ENCODE measurements at places on chromosomes 6 and 20.

DNA sequence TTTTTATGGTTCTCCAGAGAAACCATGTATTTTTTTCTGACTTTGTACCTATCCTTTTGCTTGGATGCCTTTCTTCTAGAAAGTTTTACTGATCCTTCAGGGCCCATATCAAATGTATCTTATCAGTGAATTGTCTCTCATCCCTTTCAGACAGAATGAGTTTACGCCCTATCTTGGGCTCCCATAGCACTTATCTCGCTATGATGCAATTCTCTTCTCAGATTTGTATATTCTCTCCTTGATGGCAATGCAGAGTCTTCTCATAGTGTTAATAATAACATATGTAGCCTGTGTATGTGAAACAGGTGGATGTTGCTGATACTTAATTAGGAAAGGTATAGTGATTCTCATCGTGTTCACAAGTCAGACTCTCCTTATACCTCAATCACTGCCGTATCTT lies 336.2 kb downstream of the UTRN start:
- no peak for DNase-seq

- DNase-seq = no peak
Measured at GRCh38 chr6:105345506-105345905, 57.4 kb downstream of the PREP start.

- no peak for DNase-seq
Measured at GRCh38 chr6:23647045-23647444, 479.0 kb upstream of the NRSN1 start.

DNA sequence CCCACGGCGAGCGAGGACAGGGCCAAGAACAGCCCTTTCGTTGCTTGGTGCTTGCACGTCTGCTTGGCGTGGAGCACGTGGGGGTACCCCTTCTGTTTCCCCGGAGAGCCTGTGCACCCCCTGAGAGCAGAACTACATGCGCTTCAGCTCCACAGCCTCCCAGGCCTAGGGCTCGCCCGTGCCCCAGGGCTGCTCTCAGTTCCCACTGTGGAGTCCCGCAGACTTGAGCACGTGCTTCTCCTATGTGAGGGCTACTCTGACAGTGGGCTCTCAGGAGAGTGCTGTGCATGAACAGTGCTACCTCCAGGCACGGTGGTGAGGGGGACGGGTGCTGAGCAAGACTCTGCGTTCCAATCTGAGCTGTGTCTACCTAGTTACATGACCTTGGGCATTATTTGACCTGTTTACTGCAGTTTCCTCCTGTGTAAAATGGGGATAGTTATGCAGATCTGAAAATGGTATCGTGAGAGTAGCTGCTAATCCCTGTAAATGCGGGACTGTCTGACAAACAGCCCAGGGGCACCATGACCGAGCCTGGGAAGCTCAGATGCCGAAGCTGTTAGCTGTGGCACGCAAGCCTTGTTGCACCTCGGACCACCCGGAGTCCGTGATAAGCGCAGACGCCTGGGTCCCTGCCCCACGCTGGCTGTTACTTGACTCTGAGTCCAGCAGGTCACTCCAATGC lies 82.4 kb downstream of the IRF4 start:
- DNase-seq = no peak

GRCh38 chr6:158604048-158604406 lies 40.5 kb downstream of the DYNLT1 start:
- no peak for DNase-seq

DNA sequence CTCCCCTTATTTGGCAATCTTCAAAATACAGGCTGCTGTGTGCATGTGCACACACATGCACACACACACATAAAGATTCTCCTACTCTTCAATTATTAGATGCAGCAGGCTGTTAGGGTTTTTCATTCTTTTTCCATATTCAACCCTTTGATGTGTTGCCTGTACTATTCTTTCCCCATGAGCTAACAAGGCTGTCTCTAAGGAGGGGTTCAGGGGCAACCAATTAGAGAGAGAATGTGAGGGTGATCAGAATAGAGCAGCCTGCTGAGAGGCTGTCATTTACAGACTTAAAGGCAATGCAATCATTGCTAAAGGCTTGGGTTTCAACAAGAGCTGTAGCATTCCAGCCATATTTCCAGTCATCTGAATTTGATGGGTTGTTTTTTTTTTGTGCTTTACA lies 467.4 kb upstream of the ID4 start:
- DNase-seq = no peak

- DNase-seq = no peak
Measured at GRCh38 chr6:135183532-135184440, 2.7 kb downstream of the MYB start.

GRCh38 chr6:5762561-5762968 lies 244.2 kb downstream of the NRN1 start:
- DNase-seq = no peak

- no peak for DNase-seq
Measured at GRCh38 chr6:26003102-26003694, 40.6 kb downstream of the TRIM38 start.

DNA sequence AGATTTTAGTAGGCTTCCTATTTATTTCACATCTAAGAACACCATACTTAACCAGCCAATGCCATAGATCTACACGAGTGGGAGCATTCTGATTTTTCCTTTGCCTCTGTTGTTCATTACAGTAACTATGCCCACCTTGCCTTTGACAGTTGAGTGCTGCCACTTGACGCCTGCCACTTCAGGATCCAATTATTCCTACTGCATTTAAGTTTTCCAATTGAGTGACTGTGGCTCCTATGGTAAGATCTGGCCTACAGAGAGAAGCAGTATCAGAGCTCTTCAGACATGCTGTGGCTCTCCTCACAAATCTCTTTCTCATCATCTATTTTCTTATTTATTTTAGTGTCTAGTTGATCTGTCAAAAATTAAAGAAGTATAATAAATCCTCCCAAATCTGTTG lies 403.0 kb upstream of the SPTLC3 start:
- DNase-seq = no peak

GRCh38 chr6:154457046-154457713 lies 53.3 kb downstream of the CNKSR3 start:
- no peak for DNase-seq

DNA sequence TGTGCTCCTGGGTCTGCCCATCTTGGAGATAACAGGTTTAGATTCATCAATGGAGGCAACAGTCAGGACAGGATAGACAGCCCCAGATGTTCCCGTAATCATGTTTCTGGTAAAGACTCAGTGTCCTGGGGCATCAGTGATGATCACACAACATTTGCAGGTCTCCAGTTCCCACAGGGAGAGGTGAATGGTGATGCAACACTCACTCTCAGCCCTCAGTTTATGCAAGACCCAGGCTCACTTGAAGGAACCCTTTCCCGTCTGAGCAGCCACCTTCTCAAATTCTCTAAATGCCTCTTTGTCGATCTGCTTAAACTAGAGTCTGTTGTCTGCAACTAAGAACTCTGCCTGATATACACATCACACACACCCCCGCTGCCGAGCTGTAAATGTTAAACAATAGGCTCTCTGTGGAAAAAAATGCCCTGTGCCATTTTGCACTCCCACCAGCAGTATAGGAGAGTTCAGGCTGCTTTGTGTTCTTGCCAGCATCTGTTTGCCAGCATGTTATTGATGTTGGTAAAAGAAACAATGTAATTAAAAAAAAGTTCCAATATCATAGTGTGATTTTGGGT lies 30.1 kb upstream of the SCP2D1 start:
- DNase-seq = no peak

DNA sequence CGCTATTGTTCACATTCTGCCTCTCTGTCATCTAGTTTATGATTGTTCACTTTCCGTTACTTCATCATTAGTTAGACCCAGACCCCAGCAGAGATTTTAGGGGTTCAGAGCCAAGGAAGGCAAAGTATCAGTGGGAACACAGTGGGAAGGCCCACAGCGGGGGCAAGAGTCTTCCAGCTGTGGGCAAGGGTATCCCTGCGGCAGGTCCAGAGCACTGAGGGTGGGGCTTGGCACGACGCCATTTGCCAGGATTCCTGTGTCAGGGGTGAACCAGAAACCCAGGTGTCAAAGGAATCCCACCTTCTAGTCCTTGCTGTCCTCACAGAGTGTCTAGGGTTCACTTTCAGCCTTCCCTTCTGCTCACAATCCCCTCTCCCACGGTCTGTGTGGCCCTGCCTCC lies 13.3 kb downstream of the RAET1E start:
- DNase-seq = no peak

DNA sequence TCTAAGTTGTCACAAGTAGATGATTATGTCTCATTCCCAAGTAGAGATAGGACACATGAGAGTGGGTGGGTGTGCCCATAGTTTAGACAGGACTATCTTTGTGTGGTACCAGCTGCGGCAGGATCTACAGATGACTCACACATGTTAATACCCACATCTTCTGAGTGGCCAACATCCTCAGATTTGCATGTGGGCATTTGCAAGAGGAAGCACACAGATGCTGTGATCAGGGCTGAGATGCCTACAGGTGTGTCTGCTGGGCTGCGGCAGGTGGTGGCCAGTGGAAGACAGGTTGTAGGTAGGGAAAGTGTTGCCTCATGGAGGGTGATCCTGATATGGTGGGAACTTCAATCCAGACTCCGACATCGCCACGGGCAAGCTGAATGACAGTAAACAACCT lies 50.8 kb downstream of the UTRN start:
- no peak for DNase-seq

DNA sequence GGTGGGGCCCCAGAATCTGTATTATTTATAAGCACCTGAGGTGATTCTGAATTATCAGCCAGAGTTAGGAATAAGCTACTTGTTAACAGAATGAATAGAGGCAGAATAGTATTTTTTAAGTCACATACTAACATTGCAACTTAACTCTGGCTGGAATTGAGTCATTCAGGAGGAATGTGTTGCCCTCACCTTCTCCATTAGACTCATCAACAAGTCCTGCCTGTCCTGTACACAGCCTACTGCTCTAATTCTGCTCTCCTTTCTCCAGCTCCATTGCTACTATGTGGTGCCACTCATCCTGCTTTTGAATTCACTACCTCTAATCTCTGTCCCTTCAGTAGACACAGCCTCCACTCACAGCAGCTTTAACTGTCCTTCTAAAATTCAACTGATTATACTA lies 669.4 kb downstream of the DHX35 start:
- no peak for DNase-seq
